ENCODE measurements at places on chromosomes 12 and 14. TPM values are rescaled to one million over a fixed set of nuclear protein-coding genes. Genes with fewer than 3 reads are reported as not detected.

The ADAM20 gene
- 0.13 TPM for total RNA-seq

The SHMT2 gene
- 155 TPM for total RNA-seq

DNA sequence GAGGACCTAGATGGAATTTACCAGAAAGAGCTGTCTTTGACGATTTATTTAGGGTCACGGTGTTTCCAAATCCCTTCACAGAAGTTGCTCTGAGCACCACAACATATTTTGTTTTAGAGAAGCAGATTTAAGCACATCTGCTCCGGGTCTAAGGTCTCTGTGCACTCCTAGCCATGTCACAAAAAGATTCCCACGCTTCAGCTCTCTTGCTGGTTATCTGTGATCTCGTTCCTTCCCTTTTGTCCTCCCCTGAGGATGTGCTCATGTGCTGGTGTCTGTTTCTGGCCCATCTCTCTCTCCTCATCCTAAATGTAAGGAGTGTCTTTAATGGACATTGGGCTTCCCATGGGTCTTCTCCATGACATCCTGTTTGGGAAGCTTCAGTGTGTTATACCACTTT lies 53.7 kb upstream of the GNPNAT1 start:
- no peak for DNase-seq

DNA sequence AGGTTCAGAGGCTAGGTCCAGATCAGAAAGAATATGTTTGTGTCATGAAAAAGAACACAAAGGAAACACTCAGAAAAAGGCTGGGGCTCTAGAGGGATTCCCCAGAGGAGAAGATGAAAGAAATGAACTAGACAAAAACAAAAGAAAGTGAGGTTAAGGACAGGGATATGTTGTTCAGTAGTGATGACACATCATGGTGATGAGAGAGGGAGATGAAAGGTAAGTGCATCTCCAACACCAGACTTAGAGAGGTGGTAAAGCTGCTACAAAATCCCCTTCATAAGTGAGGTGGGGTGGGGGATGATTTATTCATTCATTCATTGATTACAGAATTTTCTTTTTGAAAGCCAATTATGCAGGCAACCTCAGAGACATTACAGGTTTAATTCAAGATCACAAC lies 19.6 kb upstream of the SLC8A3 start:
- DNase-seq: no peak

DNA sequence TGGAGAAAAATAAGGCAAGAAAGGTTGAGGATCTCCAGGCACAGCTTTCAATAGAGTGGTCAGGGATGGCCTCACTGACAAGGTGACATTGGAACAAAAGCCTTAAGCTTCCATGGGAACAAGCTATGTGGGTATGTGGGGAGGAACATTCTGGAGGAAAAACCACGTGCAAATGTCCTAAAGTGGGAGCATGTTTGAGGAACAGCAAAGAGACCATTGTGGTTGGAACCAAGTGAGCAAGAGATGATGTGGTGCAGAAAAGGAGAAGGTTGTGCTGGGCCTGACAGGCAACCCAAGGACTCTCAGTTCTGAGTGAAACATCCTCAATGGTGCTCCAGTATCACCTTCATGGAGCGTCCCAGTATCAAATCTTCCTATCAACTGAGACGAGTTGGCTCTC lies 184.0 kb downstream of the CAND1 start:
- no peak for DNase-seq

GRCh38 chr12:126726481-126727217 lies 1540.3 kb upstream of the TMEM132C start:
- DNase-seq: no peak

DNA sequence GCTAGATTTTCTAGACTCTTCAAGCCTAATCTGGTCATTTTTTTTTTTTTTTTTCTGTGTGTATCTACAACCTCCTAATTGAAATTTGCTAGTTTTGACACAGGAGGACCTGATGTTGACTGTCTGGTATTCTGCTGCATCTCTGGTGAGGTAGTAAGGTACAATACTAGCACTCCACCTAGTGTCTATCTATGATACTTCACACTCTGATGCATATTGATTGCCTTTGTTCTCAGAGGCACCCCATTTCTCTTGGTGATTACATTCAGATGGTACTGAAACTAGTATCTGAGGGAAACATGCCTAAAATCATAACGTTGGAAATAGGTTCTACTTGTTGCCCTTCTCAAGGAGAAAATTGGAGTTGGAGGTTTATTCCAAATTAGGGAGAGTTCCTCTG lies 930.5 kb upstream of the NOVA1 start:
- no peak for DNase-seq

DNA sequence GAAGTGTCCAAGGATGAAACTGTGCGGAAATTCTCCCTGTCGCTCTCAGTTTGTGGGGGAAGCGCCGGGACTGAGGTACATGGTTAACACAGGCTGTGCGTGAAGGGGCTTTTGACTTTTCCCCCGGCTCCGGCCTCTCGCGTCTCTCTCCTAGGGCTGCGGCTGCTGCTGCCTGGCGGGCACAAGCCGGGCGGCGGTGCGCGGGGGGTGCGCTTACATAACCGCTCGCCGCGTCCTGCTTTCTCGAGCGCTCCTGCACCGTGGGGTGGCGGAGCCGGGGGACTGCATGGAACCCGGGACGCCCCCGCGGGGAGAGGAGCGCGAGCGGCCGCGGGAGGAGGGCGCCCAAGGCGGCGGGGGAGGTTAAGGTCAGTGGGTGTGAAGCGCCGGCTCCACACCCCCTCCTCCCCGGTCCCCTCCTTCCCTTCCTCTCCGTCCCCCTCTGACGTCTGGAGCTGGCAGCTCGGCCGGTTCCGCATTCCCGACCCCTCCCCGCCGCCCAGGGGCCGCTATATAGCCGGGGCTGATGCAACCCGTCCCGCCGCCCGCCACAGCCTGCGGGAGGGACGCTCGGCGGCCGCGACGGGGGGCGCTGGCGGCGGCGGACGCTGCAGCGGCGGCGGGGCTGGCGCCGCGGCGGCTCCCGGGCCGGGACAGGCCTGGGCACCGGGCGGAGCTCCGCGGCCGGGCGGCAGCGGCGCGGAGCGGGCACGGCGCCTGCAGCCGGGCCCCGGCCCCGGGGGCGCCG lies at the start of gene JDP2:
Gene JDP2 (plus strand): TSS at position 541 of the 748 bp plus-strand sequence. CDS start 9,899 bp downstream, outside the sequence.
- DNase-seq: peak; percentile 77

DNA sequence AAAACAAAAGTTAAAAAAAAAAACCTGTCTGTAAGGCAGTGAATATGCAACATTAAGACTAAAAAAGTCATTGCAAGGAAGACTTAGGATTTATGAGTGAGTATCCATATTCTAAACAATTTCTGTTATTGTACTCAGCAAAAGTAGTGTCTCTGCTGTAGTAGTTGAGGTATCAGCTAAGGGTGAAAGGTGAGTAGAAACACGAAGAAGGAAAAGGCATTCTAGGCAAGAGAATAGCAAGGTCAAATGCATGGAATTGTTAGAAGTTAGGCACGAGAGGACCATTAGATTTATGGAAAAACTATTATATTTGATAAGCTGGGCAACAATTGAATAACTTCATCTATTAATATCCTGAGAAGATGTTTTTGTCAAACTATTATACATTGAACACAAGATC lies 1.8 kb downstream of the EID3 start:
- DNase-seq: no peak

- DNase-seq: no peak
These were observed 156.1 kb downstream of the PTCSC3 start for GRCh38 chr14:36020120-36021029.
